ENCODE measurements at places on chromosomes 4 and X. TPM values are rescaled to one million over a fixed set of nuclear protein-coding genes. Genes with fewer than 3 reads are reported as not detected.

Gene PARM1
- 2.5 TPM for polyA plus RNA-seq

- DNase-seq = no peak
These were observed 73.2 kb upstream of the NPNT start for GRCh38 chr4:105822061-105822460.

Gene TLR2
- polyA plus RNA-seq = 0.44 TPM

Gene SYTL5
- not detected for polyA plus RNA-seq

DNA sequence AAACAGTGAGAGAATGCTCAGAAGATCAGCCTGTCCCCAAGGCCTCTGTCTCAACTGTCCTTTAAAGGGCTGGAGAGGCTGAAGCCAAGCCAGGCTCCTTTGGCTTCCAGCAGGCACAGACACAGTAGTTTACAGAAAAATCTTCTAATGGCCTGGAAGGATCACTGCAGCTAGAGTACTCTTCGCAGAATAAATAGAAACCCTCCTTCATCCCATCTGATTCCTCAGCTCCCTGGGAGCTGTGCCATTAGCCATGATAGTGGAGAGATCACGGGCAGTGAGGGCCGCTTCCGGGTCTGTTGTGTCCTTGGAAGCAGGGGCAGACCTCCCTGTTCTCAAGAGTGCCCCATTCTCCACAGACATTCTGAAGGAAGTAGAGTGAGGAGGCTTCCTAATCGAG lies 63.1 kb downstream of the CCNI start:
- DNase-seq = no peak
